ENCODE measurements at places on chromosomes 5 and 9. TPM values are rescaled to one million over a fixed set of nuclear protein-coding genes. Genes with fewer than 3 reads are reported as not detected.

DNA sequence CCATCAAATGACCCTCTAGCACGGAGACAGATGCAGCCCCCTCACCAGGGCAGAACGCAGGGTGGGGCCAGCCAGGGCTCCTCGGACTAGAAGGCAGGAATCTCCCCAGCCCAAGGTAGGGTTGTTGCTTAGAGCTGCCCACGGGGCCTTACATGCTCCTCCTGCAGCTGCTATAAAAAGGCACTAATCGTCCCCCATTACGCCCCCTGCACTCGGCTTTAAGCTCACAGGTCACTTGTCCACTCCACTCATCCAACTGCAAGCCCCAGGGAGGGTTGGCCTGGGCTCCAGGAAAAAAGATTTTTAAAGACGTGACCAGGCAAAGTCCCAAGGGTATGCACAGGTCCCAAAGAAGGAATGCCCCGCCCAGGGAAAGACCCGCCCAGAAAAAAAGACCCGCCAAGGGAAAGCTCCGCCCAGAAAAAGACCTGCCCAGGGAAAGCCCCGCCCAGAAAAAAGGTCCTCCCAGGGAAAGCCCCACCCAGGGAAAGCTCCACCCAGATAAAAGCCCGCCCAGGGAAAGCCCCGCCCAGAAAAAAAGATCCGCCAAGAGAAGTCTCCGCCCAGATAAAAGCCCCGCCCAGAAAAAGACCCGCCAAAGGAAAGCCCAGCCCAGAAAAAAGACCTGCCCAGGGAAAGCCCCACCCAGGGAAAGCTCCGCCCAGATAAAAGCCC lies 11.1 kb downstream of the GRIN1 start:
- no peak for DNase-seq

GRCh38 chr5:531749-532315 lies 7.6 kb upstream of the SLC9A3 start:
- no peak for DNase-seq

DNA sequence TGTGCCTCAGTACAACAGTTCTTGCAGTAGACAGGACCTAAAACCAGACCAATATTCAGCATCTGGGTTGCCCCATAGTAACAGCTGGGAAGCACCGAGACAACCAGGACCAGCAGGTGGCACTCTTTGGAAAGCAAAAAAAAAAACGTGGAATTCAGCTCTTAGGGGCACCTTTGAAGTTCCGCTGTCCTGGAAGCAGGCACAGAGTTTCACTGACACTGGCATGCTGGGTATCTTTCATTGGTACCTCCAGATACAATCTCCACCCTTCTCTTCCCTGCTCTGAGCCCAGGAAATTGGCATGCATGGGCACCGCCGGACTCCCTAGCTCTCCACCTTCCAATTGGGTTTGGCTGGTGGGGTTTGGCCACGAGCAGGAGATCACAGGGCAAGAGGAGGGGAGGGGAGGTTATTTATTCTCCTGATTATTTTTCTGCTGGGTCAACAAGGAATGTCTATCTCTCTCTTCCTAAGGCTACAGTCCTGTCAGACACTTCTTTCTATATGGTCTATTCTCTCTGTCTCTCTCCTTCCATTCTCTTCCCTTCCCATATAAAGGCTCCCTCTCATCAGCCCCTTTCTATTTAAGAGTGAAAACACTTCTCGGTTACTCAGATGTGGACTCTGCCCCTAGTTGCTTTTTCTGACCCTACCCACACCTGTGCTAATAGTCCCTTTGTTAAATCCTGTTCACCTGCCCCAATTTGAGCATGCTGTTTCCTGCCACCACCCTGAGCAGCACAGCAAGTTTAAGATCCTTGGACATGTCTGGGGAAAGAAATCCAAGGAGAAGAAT lies 1.9 kb upstream of the IDNK start:
- no peak for DNase-seq

DNA sequence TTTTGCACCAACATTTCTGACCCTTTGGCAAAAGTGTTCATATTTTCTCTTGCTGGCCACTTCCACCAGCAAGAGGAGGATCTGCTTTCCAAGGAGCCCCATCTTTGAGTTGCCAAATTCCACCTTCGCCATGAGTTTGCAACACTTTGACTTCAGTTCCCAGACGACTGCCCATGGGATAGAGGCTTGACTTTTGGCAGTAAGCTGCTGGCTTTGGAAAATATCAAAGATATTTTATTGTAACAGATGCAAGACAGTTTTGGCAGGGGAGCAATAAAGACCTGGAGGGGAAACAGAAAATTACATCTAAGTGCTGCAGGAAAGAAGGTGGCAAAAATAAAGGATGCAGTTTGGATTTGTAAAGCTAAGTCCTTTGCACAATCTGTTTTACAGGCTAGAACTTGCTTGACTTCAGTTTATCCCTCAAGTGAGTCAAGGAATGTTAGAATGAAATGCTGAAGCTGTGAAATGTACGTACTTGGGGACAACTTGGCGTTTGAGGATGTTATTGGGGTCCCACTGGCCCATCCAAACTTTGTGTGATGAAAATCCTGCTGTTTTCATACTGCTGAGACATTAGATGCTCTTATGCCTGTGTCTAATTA lies 232.9 kb downstream of the GOLPH3 start:
- DNase-seq, result no peak

- no peak for DNase-seq
Observed at GRCh38 chr5:150487199-150488061, 20.5 kb upstream of the NDST1 start.

GRCh38 chr5:101292199-101292598 lies 389.1 kb upstream of the ST8SIA4 start:
- no peak for DNase-seq

- no peak for DNase-seq
Observed at GRCh38 chr9:85130764-85131163, 461.2 kb downstream of the NTRK2 start.

DNA sequence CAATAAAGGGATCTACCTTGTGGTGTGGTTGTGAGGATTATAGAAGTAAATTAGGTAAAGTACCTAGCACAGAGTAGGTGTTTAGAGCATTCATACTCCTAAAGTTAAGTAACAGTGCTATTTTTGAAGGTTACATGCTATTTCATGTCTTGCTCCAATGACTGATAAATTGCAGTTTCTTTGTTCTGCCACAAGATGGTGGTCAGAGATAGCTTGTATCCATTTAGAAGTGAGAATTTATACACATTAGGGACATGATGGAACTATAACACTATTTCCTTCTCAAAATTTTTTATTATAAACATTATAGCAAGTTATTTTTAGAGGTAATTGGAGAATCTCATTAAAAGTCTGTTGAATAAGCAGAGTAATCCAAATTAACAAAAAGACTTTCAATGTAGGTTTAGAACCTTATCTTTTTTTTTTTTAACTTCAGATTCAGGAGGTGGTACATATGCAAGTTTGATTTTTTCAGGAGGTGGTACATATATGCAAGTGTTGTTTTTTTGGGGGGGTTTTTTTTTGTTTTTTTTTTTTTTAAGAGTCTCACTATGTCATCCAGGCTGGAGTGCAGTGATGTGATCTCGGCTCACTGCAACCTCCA lies 17.1 kb downstream of the MTREX start:
- DNase-seq, result peak; percentile 33

NMUR2 gene
- polyA plus RNA-seq, result 0.36 TPM

ITK gene
- not detected for polyA plus RNA-seq

BTNL3 gene
- 0.07 TPM for polyA plus RNA-seq
